CD4-positive, alpha-beta T cell treated with Interleukin-4 for 1 hour (primary cell): ENCODE measurements at places on chromosomes 6 and 20.

DNA sequence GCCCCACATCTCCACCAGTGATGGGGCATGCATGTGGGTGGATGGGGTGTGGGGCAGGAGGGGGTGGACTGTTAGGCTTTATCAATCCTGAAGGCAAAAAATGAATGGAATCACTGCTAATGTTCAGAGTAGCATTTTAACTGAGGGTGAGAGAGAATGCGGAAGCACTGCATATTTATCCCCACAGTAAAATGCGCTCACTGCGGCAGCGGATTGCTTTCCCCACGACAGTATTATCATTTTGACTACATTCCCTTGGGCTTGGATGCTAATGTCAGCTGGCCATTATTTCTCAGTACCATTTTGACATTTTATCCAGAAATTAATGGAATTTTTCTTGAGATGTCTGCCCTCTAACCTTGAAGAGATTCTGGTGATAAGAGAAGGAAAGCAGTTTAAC, 13.4 kb downstream of the ALDH8A1 start:
- DNase-seq, result no peak

DNA sequence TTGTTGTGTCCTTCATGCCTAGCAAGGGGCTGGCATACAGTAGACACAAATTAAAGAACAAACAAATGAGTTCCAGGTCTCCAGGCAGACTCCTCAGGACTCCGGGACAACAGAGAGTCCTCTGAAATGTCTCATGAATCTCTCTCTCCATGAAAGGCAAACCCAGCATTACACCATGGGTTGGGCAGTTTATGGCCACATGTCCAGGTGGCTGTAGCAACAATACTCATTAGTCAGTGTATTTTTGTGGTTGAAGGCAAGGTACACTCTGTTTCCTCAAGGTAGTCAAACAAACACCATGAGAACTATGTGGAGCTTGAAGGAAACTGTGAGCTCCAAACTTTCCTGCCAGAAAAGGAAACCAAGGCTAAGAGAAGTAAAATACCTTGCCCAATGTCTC, 62.2 kb downstream of the KCNB1 start:
- DNase-seq, result no peak

GRCh38 chr6:42158631-42159030, 14.5 kb upstream of the GUCA1A start:
- no peak for DNase-seq

GRCh38 chr20:57061051-57061900, 205.2 kb downstream of the BMP7 start:
- no peak for DNase-seq

GRCh38 chr6:66675906-66676305, 968.9 kb upstream of the EYS start:
- no peak for DNase-seq

- no peak for DNase-seq
These were observed 591.9 kb downstream of the DOK5 start for GRCh38 chr20:55067158-55067825.

DNA sequence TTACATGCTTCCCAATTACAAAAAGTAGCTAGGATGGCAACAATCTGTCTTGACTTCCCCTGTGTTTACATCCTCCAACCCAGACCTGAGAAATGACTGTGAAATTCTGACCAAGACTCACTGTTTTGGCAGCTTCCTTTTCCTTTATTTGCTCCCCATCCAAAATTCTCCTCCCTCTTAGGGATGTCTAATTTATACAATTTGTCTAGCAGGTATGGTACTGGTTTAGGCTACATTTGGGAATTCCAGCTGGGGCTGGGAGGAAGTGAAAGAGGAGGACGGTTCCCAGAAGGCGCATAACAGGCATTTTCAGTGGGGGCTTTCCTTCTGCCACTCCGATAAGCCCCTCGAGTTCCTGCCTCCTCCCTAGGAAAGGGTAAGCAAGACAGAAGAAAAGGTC, 231.5 kb upstream of the BTBD3 start:
- DNase-seq, result no peak

- no peak for DNase-seq
These were observed 97.0 kb upstream of the MAN1A1 start for GRCh38 chr6:119446609-119447008.

GRCh38 chr6:112680091-112680490, 333.0 kb downstream of the RFPL4B start:
- no peak for DNase-seq

GRCh38 chr6:27279513-27280063, 32.1 kb downstream of the PRSS16 start:
- DNase-seq, result no peak

DNA sequence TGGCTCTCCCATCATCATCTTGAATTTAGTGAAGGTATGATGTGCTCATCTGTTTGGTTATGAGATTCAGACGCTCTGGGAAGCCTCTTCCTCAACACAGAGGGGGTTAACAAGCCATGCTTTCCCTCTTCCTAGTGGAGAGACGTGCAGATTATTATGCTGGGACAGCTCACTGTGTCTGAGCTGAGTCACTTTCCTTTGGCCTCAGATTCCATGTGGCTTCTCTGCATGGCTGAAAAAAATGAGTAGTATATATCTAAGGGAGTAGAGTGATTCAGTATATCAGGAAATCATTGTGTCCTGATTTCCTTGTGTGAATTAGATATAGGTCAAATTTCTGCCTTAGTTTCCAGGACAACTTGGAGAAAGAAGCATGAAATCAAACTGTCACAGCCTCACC, 52.6 kb downstream of the FIG4 start:
- DNase-seq, result no peak

DNA sequence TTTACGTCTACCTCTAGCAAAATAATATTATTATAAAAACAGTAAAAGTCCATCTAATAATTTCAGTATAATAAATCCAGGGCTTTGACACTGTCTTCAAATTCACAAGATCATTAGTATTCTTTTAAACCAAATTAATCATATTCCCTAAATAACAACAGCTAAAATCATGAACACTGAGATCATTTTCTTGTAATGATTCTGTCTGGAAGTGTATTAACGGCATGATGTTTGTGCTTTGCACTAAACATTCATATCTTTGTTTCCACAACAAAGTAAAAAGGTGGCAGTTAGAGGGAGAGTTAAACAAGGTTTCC, 18.8 kb downstream of the HIVEP2 start:
- no peak for DNase-seq

DNA sequence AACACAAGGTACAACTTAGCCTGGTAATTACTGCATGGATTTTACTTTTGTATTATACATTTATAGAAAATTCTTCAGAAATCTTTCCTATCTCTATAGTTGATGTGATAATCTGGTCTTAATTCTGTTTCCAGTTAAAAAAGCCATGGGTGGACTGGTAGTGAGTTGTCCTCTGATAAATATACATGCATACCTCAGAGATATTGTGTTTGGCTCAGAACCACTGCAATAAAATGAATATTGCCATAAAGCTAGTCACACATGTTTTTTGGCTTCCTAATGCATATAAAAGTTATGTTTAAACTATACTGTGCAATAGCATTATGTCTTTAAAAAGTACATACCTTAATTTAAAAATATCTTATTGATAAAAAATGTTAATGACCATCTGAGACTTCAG, 708.6 kb upstream of the MARCKS start:
- DNase-seq, result no peak

- DNase-seq, result no peak
These were observed 147.7 kb downstream of the MRPL14 start for GRCh38 chr6:43979525-43979924.

DNA sequence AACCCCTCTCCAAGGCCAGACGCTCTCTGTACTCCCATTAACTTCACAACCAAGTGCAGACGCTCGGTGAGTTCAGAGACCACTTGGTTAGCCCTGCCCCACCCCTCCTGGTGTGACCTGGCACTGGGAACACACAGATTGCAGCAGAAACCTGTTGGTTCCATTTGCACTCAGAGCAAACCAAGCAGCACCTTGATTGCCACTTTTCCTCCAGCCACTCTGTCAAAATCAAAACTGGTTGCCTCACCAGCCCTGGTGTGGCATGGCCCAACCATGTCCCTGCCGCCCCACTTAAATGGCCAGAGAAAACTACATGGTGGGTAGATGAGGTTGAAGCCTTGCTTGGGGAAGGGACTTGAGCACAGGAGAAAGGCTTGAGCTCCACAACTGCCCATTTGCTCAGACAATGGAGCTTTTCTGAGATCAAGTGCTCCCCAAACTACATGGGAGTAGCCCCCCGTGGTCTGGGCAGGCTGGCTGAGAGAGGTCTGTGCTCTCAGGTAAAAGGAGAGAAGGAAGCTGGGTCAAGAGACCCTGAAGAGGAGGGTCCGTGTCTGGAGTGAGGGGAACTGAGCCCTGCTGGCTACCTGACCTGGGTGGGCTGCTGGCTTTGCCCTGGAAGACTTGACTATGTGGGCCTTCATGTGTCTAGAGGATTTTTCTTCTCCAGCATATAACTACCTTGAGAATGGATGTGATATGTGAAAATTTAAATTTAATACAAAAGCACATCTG, 43.4 kb downstream of the PLCG1 start:
- DNase-seq, result no peak

DNA sequence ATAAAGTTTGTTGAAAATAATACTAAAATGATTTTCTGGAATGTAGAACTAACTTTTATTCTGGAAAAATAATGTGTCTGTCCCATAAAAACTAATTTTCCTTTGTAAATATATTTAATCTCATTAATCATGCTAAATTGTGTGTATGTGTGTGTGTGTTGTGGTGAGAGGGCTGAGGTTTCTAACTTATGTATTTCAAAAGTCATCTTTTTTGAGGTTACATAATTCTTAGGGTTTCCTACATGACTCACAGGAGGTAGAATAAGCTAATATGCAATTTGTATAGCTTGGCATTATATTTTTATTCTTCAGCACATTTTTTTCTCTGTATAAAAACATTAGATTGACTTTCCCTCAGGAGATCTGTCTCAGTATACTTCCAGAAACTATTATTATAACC, 64.1 kb upstream of the CLVS2 start:
- DNase-seq, result no peak

- no peak for DNase-seq
These were observed 207.5 kb downstream of the CLIC5 start for GRCh38 chr6:45808042-45808645.

- DNase-seq, result peak; percentile 61
These were observed 53.5 kb downstream of the GOPC start for GRCh38 chr6:117548797-117549301.

DNA sequence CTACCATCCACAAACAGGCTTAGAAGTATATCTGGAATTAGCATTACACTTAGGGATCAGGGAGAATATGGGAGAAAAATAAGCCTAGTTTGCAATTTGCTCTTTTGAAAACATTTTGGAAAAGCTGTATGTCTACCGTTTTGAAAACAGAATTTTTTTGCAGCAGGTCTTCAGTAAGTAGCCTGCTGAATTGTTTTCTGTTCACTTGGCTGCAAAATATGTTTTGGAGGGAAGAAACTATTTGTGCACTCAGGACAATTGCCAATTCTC, 39.6 kb downstream of the ILRUN start:
- DNase-seq, result no peak

GRCh38 chr6:16630026-16630643, 131.1 kb downstream of the ATXN1 start:
- no peak for DNase-seq

GRCh38 chr6:114288701-114289495, 53.9 kb downstream of the HS3ST5 start:
- no peak for DNase-seq
